GM12891 (cell line): ENCODE measurements at places on chromosomes 2 and 18.

- DNase-seq: peak; percentile 64
These were observed 34.5 kb downstream of the NEURL3 start for GRCh38 chr2:96470636-96471035.

- DNase-seq: no peak
These were observed 32.0 kb downstream of the CDH19 start for GRCh38 chr18:66571845-66572244.

GRCh38 chr2:28855193-28855592 lies 14.9 kb downstream of the TRMT61B start:
- no peak for DNase-seq

GRCh38 chr2:130336877-130337734 lies 5.6 kb upstream of the IMP4 start:
- DNase-seq: no peak

DNA sequence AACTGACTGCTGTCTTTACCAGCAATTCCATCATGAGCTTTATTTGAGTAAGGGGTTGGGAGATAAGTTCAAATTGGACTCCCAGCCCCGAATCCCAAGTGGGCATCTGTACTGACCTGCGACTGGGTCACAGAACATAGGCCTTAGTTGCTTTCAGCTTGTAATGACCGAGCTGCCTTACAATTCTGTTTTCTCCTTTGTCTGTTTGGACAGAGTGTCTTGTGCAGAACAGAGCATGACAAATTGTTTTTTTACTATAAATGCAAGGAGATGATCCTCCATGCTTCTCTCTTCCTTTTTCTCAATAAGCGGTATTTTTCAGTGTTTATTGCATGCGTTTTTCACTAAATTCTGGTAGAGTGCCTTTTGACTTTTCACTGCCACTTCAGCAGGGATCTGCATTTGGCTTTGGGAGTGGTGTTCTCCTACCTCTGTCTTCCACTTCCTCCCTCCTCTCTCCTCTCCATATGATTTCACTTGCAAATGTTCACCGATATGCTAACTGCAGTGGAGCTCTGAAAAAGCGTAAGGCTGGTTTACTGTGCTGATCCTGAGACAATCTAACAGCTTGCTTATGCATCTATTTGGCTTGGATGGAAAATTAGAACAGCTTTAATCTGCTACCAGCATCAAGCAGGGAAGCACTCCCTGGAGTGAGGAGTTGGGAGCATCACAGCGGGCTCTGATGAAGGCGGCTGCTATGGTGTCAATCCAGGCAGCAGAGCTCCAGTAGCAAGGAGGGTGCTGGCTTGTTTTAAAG lies 158.8 kb upstream of the SMIM21 start:
- no peak for DNase-seq

GRCh38 chr2:232574674-232575403 lies 24.4 kb downstream of the EIF4E2 start:
- no peak for DNase-seq

DNA sequence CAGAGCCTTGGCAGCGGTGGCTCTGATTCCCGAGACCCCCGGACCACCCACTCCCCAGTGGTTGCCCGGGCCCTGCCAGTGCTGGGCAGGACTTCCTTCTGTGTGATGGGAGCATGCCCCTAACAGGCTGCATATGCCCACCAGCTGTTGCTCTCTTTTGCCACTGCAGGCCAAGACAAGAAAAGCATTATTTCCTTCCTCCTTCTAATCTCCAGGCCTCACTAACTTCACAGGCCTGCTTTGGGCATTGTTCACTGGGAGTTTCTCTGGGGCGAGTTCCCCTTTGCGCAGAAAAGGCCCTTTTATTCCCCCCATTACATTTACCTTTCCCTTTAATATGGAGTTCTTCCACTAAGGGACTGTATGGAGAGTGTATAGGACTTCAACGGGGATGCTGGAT lies 249.1 kb upstream of the SIX2 start:
- DNase-seq: no peak

DNA sequence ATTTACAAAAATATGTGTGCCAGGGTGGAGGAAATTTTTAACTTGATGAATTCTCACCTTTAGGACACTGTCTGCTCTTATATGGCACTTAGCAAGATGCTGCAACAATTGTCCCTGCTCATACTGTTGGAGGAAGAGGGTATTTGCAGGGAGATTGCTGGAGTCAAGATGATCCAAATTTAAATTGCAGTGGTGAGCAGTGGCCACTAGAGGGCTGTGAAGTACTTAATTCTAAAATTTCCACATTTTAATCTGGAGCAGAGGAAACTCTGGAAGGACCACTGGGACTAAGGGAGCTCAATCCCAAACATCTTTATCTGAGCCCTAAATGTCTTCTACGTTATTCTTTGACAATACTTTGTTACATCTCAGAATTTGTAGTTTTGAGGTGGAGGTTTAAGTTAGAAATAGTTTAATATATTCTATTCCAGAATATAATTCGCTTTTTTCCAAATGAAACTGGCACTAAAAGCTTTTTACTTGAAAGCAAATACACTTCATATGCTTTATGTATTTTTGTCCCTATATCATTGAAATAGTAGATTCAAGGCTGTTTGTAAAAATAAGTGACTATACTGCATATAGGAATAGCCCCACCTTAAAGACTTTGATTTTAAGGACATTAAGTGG lies 33.0 kb upstream of the PTH2R start:
- peak; percentile 29 for DNase-seq

- DNase-seq: peak; percentile 19
These were observed 2750.9 kb downstream of the RPIA start for GRCh38 chr2:91442246-91442905.

DNA sequence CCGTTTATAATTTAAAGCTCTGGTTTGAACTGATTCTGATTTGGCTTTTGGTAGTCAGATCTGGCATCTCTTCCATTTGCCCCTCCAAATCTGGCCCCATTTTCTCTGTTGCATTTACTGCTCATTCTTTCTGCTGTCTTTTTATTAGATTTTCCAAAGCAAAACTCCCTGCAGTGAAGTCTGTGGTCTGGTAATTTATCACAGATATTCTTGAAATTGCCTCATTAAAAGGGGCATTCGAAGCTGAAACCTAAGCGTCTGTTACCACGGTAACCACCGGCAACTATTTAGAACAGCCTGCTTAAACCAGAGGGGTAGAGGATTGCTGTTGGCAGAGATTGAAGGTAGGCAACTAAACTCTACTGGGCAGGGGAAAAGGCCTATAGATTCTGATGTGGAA lies 111.5 kb upstream of the UPP2 start:
- no peak for DNase-seq

DNA sequence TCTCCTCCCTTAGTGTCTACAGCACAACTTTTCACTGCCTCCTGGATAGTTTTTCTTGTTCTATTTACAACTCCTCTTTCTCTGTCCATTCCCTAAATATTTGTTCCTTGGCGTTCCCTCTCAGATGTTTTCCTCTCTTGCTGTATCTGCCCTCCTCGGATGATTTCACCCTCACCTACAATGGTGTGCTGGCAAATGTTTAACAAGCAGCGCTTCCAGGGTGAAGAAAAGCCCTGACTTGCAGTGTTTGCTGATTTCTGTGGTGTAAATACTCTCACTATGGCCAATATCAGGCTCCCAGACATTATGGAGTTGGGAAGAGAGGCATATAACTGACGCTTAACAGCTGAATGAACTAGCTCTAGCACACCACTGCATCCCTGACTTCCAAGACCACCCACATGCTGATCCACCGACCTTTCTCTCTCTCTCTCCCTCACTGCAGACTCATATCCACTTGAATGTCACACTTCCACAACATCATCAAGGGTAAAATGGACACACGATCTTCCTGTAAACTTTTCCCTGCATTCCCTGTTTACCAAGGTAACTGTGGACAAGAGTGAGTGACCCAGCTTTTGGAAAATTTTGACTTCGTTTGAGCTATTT lies 31.5 kb upstream of the SPTBN1 start:
- no peak for DNase-seq

GRCh38 chr2:39399570-39399969 lies 37.5 kb downstream of the MAP4K3 start:
- DNase-seq: no peak

GRCh38 chr2:10576456-10576855 lies 113.3 kb downstream of the NOL10 start:
- no peak for DNase-seq

GRCh38 chr2:29894822-29895614 lies 26.4 kb downstream of the ALK start:
- no peak for DNase-seq

- no peak for DNase-seq
These were observed 5.9 kb upstream of the ELAC1 start for GRCh38 chr18:50961974-50962373.

DNA sequence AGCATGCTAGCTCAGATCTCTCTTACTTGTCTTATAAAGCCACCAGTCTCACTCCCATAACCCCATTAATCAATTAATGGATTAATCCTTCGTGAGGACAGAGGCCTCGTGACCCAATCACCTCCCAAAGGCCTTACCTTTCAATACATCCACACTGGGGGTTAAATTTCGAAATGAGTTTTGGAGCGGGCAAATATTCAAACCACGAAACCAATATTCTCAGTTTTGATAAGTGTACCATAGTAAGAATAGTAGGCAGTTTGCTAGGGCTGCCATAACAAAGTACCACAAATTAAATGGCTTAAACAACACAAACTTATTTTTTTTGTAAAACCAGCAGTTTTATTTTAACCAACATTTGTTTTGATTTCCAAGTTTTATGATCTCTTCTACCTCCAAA lies 15.2 kb downstream of the HIBCH start:
- no peak for DNase-seq

DNA sequence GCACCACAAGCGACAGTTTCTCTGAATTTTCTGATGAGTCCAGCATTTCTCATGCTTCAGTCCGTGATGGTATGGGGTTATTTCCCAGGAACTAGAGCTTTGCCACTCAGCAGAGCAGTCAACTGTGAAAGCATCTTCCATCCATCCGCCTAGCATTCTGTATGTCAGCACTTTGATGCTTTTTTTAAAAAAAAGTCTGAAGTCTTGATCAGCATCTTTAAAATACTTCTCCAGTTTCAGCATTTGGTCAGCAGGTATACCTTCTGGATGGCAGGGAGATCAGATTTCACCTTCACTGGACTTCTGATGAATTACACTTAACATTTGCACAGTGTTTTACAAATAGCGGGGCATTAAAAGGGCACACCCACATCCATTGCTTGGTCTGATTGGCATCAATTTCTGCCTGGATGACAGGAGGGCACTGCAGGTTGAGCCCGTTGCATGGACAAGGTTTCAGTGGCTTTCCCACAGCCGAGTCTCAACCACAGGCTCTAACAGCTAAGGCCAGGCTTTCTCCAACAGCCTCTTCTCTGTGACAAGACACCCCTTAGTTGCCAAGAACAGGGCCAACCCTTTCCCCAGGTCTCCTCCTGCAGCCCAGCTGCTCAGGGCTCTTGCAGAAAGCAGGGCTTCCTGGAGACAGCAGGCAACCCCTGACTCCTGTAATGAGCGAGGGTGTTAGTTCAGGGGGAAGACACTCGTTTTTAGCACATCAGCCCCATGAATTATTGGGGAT lies 54.0 kb downstream of the EMILIN2 start:
- no peak for DNase-seq

GRCh38 chr2:222127660-222128059 lies 171.1 kb downstream of the PAX3 start:
- no peak for DNase-seq

GRCh38 chr2:833180-833579 lies 117.5 kb upstream of the SNTG2 start:
- no peak for DNase-seq

- no peak for DNase-seq
These were observed 94.4 kb downstream of the SGPP2 start for GRCh38 chr2:222518570-222519381.

GRCh38 chr2:239341146-239341732 lies 59.6 kb downstream of the HDAC4 start:
- no peak for DNase-seq

- DNase-seq: no peak
These were observed 301.9 kb downstream of the LRRTM1 start for GRCh38 chr2:80002568-80003157.

GRCh38 chr18:30403278-30403677 lies 639.3 kb downstream of the DSC3 start:
- DNase-seq: no peak

GRCh38 chr2:77578354-77578753 lies 56.2 kb upstream of the LRRTM4 start:
- DNase-seq: no peak

DNA sequence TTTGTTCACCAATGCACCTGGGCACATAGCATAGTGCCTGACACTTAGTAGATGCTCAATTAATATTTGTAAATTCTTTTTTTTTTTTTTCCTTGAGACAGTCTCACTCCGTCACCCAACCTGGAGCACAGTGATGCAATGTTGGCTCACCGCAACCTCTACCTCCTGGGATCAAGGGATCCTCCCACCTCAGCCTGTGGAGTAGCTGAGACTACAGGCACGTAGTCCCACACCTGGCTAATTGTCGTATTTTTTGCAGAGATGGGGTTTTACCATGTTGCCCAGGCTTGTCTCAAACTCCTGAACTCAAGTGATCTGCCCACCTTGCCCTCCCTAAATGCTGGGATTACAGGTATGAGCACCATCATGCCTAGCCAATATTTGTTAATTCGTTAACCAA lies 23.2 kb upstream of the LPIN2 start:
- DNase-seq: no peak

- no peak for DNase-seq
These were observed 106.8 kb downstream of the HRH4 start for GRCh38 chr18:24567199-24567598.

GRCh38 chr2:19845323-19845920 lies 56.4 kb downstream of the TTC32 start:
- DNase-seq: no peak

GRCh38 chr18:77020561-77020960 lies 112.0 kb downstream of the MBP start:
- DNase-seq: no peak

- no peak for DNase-seq
These were observed 245.0 kb upstream of the RAB6C start for GRCh38 chr2:129734343-129735034.

GRCh38 chr2:46098621-46099062 lies 198.6 kb upstream of the EPAS1 start:
- DNase-seq: no peak

- DNase-seq: no peak
These were observed 35.4 kb upstream of the LRP2 start for GRCh38 chr2:169397697-169398096.

DNA sequence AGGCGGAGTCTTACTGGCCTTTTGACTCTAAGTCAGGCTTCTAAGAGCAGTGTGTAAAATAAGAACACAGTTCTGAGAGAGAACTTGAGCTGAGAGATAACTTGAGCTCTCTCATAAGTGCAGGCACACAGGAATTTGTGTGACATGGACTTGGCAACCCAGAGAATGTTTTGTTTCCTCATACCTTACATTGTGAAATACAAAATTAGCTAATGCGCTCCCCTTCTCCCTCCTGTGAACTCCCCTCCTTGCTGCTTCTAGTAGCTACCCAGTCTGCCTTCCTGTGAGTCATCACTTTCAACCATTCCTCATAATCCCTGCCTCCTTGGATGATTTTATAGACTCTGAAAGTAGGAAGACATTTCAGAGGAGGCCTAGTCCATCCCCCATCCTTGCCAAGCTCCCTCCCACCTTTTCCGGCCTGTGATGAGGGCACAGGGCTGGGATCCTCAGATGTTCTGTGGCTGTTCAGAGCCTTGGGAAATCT lies 22.6 kb downstream of the FER1L5 start:
- DNase-seq: no peak

GRCh38 chr2:144942516-144943256 lies 422.8 kb upstream of the ZEB2 start:
- DNase-seq: no peak
